ENCODE measurements at places on chromosomes 1 and 21.

DNA sequence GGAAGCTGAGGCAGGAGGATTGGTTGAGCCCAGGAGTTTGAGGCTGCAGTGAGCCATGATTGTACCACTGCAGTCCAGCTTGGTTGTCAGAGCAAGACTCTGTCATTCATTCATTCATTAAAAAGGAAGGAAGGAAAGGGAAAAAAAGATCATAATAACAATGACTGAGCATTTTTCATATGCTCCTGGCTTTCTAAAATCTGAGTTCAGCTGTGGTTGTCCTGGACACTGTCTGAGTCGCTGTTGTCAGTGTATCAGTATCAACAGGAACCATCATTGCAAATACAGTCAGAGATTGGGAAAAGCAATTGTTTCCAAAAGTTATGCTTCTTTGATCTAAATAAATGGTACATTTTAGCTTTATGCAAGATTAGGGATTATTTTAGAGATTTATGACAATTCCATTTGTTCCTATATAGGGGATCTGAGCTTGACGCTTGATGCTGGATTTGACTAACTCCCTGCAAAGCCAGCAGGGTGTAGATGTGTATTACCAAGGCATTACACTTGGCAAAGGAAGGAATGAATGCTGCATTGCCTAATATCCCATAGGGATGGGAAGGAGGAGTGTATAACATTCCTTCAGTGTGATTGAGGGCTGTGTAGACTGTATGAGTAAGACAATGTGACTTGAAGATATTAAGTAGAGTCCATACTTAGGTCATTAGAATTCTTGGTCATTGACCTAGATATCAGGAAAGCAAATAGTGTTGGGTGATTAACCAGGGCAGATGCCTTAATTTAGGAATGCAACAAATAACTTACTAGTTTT, 100.2 kb downstream of the DISP1 start:
- H3K27ac ChIP-seq: no peak overlapping the region
- no peaks in the 10 kb centered on the region for H3K36me3 ChIP-seq
- H3K4me1 ChIP-seq: no peaks in the 10 kb centered on the region
- H3K4me3 ChIP-seq: no peak overlapping the region
- H3K27me3 ChIP-seq: no peaks in the 10 kb centered on the region

DNA sequence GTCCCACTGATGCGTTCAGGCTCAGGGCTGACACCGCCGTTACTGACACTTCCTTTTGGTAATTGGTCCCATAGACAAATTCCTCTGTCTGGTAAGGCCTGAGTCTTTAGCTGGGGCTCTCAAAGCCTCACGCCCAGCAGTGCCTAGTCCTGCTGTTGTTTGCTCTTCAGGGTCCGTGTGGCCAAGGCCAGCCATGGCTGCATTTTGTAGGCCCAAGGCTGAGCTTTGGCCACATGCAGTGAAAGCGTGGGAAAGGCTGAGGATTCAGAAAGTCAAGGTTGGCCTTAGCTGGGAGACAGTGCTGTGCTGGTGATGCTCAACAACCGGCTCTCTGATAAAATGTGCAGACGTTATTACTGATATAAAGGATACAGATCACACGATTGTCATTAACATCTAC, 63.5 kb upstream of the C1orf174 start:
- H3K36me3 ChIP-seq: no peaks in the 10 kb centered on the region
- H3K27ac ChIP-seq: no peak overlapping the region
- H3K4me3 ChIP-seq: no peak overlapping the region
- DNase-seq: no peak

GRCh38 chr1:111463029-111463683, 10.6 kb upstream of the C1orf162 start:
- peaks cover 20% of the 10 kb centered on the region for H3K4me1 ChIP-seq
- no peak overlapping the region for H3K27ac ChIP-seq
- H3K36me3 ChIP-seq: peaks cover 66% of the 10 kb centered on the region
- no peak for DNase-seq

GRCh38 chr1:218673170-218673569, 328.0 kb downstream of the TGFB2 start:
- H3K4me3 ChIP-seq: no peak overlapping the region
- H3K27me3 ChIP-seq: no peaks in the 10 kb centered on the region
- no peaks in the 10 kb centered on the region for H3K36me3 ChIP-seq
- DNase-seq: no peak
- H3K27ac ChIP-seq: no peak overlapping the region

All from activated CD8-positive, alpha-beta T cell treated with anti-CD3 and anti-CD28 coated beads, Interleukin-2, amount 10 ng/mL, durations not matched to agents 7 days and 5 days (primary cell).